ENCODE measurements at places on chromosomes 7 and 10.

- DNase-seq, result no peak
These were observed 4.7 kb upstream of the SLC18A3 start for GRCh38 chr10:49605216-49605938.

DNA sequence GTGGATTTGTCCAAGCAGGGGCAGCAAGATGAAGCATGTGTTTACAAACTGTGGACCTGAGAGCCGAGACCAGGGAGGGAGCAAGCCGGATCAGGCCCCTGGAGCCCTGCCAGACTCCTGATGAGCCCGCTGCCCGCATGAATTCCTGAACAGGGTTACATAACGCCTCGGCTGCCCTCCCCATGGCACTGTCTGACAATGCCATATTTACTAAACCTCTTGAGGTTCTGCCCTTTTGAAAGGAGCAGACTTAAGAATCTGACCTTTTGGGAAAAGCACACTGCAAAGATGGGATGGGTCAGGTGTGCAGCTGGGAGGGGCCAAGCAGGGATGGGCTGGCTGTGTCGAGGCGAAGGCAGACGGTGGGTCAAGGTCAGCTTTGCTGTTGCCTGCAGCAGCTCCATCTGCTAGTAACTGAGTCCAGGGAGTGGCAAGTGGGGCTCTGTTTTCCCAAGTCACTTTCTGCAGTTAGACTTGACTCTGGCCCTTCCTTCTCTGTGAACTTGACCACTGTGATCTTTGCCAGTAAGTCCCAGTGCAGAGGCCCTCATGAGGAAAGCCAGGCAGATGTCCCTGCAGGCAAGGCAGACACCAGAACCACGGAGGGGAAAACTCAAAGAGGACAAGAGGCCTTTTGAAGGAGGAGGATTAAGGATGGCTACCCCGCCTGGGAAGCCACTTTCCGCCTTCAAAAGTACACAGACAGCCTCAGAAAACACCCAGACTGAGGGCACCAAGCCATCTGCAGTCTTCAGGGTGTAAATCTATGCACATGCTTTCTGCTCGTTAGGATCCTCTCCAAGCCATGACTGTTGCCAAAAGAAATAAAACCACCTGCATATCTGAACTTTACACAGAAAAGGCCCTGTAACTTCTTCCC lies 175.8 kb downstream of the TNS3 start:
- no peak for DNase-seq

DNA sequence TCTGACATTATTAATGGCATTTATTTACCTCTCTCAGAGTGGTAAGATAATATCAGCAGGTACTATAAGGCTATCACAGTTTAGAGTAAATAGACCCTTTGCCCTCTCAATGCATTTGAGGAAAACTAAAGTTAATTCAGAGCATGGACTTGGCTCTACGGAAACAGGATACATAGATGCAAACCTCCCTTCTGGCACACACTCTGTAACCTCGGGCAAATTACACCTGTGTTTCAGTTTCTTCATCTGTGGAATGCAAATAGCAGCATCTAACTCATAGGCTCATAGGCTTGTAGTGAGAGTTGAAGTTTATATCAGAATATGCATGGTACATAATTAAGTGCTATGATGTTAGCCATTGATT lies 5.6 kb downstream of the RAPGEF5 start:
- no peak for DNase-seq

DNA sequence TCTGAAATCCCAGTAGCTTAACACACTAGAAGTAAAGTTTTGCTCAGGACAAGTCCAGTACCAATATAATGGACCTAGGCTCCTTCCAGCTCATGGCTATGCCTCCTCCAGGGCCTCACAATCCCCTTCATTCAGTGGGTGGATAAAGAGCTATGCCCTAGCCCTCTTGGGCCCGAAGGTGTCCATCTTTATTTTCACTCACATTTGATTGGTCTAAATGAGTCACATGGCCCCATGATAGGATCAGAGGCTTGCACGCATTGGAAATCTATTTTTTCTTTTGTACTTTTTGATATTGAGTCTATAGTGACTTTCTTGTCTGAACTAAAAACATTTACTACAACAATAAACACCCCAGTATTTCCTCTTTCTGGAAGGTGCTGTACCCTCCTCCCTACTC lies 202.6 kb upstream of the CTBP2 start:
- no peak for DNase-seq

DNA sequence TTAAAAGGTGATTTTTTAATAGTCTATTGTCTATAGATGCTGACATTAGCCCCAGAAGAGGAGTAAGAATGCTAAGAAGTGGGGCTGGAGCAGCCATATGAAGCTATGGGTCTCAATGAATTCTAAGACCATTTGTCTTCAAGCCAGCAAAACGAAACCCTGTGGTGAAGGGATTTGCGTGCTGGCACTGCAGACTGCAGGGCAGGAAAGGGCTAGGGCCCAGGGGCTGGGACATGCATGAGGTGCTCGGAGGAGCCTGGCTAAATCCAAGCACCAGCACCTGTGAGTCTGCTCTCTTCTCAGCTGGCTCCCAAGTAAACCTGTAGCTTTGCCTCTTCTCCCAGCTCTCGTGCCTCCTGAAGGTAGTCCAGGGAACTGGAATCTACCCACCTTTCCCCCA lies 1.3 kb upstream of the NDST2 start:
- DNase-seq, result no peak

DNA sequence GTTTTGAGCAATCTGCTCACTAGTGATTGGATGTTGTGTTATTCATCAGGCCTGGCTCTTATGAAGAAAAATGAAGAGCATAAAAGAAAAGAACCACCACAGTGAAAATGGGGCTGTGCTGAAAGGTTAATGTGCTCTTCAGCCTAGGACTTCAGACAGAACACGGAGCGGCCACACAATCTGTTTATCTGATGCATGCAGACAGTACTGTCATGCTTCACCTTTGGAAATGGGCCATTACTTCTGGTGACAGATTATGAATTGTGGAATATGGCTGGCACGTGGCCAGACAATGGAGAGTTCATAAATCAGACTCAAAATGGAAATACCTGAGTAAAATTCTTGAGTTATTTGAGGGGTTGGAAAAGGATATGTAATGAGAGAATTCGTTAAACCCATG lies 86.0 kb upstream of the NOBOX start:
- no peak for DNase-seq

DNA sequence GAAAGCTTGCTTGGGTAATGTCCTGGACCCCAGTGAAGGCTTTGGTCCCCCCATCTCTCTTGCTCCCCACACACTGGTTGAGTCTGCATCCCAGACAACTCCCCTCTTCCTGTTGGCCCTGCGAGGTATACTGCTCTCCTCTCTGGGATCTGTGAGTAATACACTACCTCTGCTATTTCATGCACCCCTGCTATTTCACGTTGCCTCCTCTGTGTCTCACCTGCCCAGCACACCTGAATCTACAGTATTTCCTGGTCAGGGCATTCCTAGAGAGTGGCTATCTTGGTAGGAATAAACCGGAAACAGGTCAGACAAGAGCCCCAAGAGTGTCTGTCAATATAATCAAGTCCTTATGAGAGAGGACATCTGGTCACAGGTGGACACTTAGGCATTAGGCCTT lies 114.3 kb upstream of the ODAD2 start:
- DNase-seq, result no peak

GRCh38 chr10:71756311-71757191 lies 16.8 kb downstream of the VSIR start:
- DNase-seq, result no peak

DNA sequence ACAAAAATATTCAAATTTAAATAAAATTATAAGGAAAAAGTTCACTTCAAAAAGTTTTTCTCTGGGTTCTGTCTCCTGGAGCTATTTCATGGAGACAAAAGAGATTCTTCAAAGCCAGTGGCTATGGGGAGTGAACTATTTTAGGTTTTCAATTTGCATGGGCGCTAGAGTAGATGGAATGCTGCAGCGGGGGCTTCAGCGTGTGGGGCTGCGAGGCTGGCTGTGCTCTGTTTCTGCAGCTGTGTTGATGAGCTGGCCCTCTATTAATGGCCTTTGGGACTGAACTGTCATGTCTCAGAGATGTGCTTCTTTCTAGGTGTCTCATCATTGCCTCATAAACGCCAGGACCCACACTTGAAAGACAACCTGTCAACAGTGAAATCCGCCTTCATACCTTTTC lies 108.4 kb upstream of the NPY start:
- DNase-seq, result no peak

DNA sequence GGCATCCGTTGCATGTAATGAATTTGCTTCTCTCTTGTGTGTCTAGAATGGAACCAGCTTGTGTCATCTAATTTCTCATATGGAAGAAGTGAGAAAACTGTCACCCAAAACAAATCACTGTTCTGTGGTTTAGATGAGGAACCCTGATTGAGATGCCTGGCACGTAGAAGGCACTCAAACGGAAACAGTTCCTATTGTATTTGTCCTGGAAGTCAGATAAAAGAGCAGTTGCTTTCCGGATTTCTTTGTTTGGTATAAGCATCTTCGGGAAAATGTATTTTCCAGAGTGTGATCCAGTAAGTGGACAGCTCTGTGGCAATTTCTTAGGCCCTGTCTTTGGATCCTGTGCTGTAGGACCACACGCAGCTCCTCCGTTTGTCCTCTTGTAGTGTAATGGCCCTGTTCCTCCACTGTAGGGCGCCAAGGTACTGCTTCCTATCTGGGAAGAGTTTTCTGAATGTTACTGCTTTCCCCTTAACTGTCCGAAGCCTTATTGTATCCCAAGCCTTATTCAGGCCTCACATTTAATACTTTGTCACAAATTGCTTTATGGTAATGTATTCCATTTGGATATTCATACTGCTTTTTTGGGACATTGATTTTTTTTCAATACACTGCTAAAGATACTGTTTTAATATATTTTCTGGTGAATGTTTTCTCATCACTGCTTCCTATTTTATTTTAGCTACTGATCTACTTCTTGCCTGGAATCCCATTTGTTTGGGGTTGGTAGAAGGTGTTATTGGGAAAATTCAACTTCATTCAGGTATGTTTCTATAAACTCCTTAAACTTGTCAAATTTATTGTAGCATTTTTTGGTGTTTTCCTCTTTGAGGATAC lies 24.8 kb downstream of the INPP5F start:
- peak; percentile 63 for DNase-seq

GRCh38 chr7:146926841-146927240 lies 810.2 kb downstream of the CNTNAP2 start:
- DNase-seq, result no peak

- DNase-seq, result no peak
These were observed 7.2 kb downstream of the ADAMTS14 start for GRCh38 chr10:70679498-70679897.

DNA sequence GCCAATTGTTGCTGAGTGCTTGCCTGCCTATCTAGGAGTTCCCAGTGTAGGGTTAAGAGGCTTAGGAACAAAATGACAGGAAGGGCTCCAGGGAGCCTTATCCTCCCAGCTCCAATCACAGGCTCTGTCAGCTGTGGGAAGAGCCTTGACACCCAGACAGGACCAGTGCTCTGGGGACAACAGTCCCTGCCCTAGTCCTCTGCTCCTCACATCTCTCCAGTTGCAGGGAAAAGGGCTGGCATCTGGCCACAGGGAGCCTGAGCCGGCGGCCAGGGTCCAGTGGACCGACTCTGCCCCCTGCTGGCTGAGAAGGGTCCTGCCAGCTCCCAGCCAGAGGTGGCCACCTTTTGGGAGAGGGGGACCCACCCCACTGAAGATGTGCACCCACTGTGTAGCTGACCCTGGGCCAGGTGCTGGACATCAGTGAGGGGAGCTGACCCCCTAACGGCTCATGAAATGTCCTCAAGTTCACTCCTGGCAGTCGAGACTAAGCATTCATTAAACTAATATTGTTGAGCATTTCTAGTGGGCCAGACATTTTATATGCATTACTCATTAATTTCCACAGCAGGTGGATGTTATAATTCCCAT lies 17.6 kb downstream of the DNAJB12 start:
- peak; percentile 71 for DNase-seq

DNA sequence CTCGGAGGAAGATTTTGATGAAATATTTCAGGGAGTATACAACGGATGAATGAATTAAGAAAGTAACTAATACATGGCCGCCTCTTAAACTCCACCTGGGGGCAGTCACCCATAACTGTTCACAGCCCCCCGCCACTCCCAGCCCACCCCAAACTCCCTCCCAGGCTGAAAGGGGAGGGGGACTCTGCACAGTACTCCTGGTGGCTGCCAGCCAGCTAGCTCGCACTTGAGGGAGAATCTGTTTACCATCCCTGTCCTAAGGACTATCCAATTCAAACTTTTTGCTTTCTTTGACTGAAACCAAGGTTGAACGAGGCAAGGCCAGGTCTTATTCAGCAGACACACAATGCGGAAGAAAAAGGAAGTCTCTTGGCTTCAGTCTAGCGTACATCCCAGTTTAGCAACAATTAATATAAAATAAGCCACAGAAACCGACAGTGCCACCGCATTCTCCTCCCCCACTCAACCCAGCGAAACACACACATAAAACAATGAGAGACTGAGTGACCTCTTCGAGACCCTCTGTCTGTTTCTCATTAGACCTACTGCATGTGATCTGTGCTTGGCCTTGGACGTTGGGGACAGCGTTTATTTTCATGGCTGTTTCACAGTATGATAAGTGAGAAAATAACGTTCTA lies 219.5 kb downstream of the GLI3 start:
- no peak for DNase-seq

- no peak for DNase-seq
These were observed 56.0 kb downstream of the SH3PXD2A start for GRCh38 chr10:103799341-103799740.

GRCh38 chr10:122850705-122851640 lies 5.3 kb upstream of the CUZD1 start:
- no peak for DNase-seq

DNA sequence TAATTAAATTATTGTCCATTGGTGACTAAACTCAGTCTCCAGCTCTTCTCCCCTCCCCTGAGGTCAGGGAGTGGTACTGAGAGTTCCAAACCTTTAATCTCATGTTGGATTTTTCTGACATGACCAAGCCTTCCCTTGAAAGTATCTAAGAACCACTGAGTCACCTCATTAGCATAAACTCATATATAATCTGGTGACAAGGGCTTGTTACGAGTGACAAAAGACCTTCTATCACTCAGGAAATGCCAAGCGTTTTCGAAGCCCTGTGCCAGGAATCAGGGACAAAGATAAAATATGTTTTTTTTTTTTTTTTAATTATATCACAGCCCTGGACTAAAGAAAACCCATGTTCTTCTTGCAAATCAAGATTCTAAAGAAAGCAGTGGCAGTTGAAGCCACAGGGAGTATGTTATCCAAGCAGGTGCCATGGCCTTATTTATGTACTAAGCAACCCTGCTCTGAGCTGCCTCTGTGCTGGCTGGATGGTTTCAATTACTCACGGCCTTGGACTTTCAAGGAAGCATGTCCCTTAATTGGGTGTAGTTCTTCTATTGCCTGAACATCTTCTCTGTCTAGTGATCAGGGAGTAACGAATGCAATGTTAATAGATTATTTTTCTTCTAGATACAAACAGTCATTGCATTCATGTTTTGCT lies 169.0 kb upstream of the PRKCQ start:
- no peak for DNase-seq
